ENCODE measurements at places on chromosomes 16 and 17. TPM values are rescaled to one million over a fixed set of nuclear protein-coding genes. Genes with fewer than 3 reads are reported as not detected.

DNA sequence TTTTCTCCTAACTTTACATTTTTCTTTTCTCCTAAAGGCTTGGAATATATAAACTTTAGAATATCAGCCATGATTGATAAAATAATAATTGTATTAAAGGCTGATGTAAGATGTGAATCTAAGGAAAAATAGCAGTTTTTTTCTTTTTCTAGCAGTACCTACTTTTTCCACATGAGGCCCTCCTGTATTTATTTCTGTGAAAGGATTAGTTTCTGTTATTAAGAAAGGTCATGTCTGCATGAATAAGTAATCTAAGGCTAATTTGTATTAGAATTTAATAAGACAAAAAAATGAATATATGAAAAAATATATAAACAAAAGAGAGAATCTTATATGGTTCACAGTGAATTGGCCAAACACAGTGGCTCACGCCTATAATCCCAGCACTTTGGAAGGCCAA, 85.3 kb downstream of the STXBP4 start:
- H3K4me3 ChIP-seq, result no peak overlapping the region
- no peak for DNase-seq
- no peaks in the 10 kb centered on the region for H3K36me3 ChIP-seq
- no peaks in the 10 kb centered on the region for H3K27me3 ChIP-seq
- peaks cover 7% of the 10 kb centered on the region for H3K4me1 ChIP-seq

- no peaks in the 10 kb centered on the region for H3K36me3 ChIP-seq
- H3K4me1 ChIP-seq, result no peaks in the 10 kb centered on the region
- no peak for DNase-seq
- no peak overlapping the region for H3K4me3 ChIP-seq
These were observed 44.2 kb upstream of the HNF1B start for GRCh38 chr17:37789021-37789565.

GRCh38 chr16:164827-165538, 795 bp upstream of the HBM start:
- peak overlapping the region; percentile 70 for H3K4me3 ChIP-seq
- peaks cover 28% of the 10 kb centered on the region for H3K27me3 ChIP-seq
- no peak overlapping the region for H3K27ac ChIP-seq
- peaks cover 9% of the 10 kb centered on the region for H3K4me1 ChIP-seq
- H3K36me3 ChIP-seq, result peaks cover 2% of the 10 kb centered on the region
- DNase-seq, result no peak

TVP23A gene
- total RNA-seq, result not detected

DNA sequence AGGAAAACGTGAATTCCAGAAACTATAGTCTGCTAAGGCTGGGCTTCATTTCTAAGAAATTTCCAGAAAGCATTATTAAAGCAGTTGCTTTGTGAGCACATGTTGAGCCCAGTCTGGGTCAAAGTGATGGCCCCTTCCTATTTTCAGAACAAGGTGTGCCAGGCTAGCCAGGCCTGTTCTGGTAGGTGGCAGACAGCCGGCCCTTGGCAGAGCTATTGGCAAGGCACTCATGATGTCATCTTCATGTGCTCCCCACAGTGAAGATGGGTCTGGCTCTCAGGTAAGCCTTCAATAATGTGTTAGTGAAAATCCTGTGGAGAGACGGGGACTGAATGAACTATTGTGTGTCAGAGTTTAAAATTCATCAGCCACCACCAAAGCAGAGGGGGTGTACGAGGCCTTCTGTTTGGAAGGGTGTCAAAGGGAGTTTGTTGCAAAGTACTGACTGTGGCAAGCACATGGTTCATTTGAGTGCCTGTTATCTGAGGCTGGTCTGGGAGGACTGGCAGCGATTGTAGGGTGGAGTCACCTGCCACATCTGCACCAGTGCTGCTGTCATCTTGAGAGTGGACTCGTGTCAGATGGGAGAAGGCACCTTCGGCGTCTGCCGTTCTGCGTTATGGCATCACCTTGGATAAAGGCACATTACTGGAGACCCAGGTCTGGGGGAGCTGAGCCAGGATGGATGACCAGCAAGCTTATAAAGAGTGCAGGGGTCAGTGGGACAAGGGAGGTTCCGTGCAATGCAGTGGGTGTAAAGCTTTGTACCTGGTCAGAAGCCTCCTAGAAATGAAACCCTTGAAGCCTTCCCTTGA, 43.4 kb downstream of the KSR1 start:
- H3K27me3 ChIP-seq, result no peaks in the 10 kb centered on the region
- peaks cover 8% of the 10 kb centered on the region for H3K4me1 ChIP-seq
- no peak overlapping the region for H3K4me3 ChIP-seq
- no peak for DNase-seq
- no peaks in the 10 kb centered on the region for H3K36me3 ChIP-seq

TSPAN10 gene
- total RNA-seq, result not detected

- H3K27ac ChIP-seq, result peak overlapping the region; percentile 95
- H3K36me3 ChIP-seq, result peaks cover 6% of the 10 kb centered on the region
- no peaks in the 10 kb centered on the region for H3K27me3 ChIP-seq
- DNase-seq, result no peak
- H3K4me1 ChIP-seq, result peaks cover 59% of the 10 kb centered on the region
These were observed 30.7 kb downstream of the YPEL2 start for GRCh38 chr17:59361916-59362810.

COX6A2 gene
- total RNA-seq, result not detected

DNA sequence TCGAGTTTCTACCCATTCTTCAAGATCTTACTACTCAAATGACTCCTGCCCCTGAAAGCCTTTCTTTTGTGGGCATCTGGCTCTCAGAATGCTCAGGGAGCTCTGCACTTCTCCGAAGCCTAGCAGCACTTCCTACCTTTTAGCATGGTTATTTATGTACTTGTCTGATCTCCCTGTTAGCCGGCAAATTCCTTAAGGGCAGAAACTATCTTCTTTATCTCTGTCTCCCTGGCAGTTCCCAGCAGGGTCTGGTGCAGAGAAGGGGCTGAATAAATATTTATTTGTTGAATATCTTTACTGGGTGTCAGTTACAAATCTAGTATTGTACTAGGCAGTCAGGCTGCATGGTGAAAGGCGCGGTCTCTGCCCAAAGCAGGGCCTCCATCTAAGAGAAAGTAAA, 30.7 kb downstream of the TMEM132E start:
- H3K4me3 ChIP-seq, result no peak overlapping the region
- H3K4me1 ChIP-seq, result peaks cover 6% of the 10 kb centered on the region
- peaks cover 2% of the 10 kb centered on the region for H3K36me3 ChIP-seq
- no peak for DNase-seq
- H3K27ac ChIP-seq, result no peak overlapping the region

DNA sequence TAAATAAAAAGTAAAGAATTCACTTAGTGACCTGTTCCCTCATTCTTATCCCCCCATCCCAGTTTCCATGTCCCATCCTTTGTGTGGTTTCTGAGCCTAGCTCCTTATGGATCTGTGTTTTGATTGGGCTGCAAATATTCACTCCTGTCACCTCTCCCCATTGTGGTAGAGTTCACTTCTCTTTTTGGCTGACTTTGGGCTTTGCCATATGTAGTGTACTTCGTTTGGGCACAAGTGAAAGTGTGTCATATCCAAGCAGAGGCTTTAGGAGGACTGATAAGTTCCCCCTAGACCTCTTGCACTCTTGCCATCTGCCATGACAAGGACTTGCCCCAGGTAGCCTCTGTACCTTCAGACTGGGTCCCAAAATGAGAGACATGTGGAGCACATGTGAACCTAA, 13.0 kb upstream of the DHRS7B start:
- DNase-seq, result no peak
- H3K4me1 ChIP-seq, result no peaks in the 10 kb centered on the region
- H3K27ac ChIP-seq, result no peak overlapping the region
- H3K27me3 ChIP-seq, result peaks cover 16% of the 10 kb centered on the region

NUDT7 gene
- total RNA-seq, result 3.5 TPM

DNA sequence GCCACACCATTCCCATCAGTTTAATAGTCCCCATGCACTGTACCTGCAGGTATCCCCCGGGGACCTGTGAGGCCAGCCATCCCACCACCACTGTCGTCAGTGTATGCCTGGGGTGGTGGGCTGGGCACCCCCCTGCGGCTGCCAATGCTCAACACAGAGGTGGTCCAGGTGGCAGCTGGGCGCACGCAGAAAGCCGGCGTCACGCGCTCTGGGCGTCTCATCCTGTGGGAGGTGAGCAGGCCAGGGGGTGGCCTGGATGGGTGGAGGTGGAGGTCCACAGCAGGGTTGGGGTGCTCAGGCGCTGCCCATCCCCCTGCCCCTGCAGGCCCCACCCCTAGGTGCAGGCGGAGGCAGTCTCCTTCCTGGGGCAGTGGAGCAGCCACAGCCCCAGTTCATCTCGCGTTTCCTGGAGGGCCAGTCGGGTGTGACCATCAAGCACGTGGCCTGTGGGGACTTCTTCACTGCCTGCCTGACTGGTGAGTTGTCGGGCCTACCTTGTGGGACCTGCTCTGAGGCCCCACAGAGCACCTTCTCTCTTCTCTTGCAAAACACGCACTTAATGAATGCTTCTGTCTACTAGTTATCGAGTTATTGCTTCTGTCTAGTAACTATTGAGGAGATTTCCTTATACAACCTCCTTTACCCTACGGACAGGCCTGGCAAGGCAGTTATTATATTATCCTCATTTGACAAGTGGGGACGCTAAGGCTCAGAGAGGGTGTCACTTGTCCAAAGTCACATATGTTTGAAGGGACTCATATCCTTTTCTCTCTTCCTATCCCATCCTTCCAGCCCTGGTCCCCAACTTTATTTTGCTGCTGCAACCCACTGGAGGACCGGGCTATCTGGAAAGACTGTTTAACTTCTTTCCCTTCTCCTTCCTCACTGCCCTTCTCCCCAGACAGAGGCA, 5.8 kb upstream of the TRAF4 start:
- peaks cover 16% of the 10 kb centered on the region for H3K4me1 ChIP-seq
- H3K36me3 ChIP-seq, result peaks cover 2% of the 10 kb centered on the region
- H3K27ac ChIP-seq, result peak overlapping the region; percentile 95
- no peak for DNase-seq

- DNase-seq, result no peak
- H3K4me3 ChIP-seq, result no peak overlapping the region
- peaks cover 12% of the 10 kb centered on the region for H3K4me1 ChIP-seq
- H3K27me3 ChIP-seq, result no peaks in the 10 kb centered on the region
- peaks cover 3% of the 10 kb centered on the region for H3K36me3 ChIP-seq
These were observed 8.7 kb upstream of the KAT7 start for GRCh38 chr17:49779739-49780231.

- no peak for DNase-seq
- peaks cover 29% of the 10 kb centered on the region for H3K27me3 ChIP-seq
- no peaks in the 10 kb centered on the region for H3K4me1 ChIP-seq
- H3K27ac ChIP-seq, result no peak overlapping the region
These were observed 51.5 kb downstream of the ENGASE start for GRCh38 chr17:79126139-79126538.

PRSS33 gene
- not detected for total RNA-seq

HSPB9 gene
- not detected for total RNA-seq

HS3ST3A1 gene
- total RNA-seq, result not detected

DNA sequence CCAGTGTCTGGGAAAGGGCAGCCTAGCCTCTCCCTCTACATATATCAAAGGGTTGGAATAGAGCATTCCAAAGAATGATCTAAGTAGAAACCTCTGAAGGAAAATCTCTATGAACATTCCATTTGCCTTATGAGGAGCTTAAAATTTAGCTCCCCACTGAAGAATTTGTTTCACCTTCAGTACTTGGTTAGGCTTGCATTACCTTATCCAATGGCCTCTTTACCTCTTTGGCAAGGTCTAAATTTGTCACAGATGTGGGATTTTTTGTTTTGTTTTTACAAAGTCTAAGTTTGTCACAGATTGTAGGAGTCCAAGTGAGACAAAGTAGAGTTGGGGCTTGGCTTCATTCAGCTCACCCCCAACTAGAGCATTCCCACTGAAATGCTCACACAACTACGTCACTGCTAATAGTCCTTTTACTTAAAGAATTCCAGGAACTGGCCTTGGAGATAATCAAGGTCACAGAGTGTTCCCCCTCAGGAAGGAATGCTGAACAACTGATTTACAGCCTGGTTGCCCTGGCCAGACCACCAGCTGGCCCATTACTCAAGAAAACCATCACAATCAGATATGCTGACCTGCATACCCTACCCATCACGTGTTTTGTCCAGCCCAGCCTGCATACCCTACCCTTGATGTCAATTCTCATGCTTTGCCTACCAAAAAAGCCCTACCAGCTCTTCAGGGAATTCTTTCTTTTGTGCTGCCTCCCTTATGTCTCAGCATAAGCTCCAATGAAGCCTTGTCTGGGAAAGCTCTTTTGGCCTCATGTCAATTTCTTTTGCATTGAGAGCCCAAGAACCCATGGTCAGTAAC, 26.5 kb upstream of the PPM1D start:
- H3K4me3 ChIP-seq, result no peak overlapping the region
- DNase-seq, result no peak
- peaks cover 12% of the 10 kb centered on the region for H3K27me3 ChIP-seq
- H3K36me3 ChIP-seq, result no peaks in the 10 kb centered on the region
- H3K27ac ChIP-seq, result no peak overlapping the region
- peaks cover 7% of the 10 kb centered on the region for H3K4me1 ChIP-seq

GRCh38 chr17:79186406-79186805, 111.8 kb downstream of the ENGASE start:
- no peaks in the 10 kb centered on the region for H3K4me1 ChIP-seq
- H3K27me3 ChIP-seq, result peaks cover 69% of the 10 kb centered on the region
- H3K4me3 ChIP-seq, result no peak overlapping the region
- DNase-seq, result no peak

DNA sequence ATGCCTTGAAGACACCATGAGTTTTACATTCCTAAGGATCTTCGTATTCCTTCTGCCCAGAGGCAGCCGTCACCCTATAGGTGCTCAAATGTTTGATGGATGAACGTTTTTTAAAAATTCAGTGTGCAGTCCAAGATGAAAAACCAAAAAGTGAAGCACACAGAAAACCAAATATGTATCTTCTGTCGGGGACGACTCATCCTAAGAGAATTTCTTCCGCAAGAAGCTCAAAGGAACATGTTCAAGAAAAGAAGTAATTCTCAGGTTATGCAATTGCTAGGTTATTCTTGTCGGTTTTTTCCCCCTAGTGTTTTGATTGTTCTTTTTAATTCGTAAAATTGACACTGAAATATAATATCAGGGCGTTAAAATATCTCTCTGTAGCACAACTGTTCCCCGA, 1.4 kb downstream of the CENPV start:
- H3K36me3 ChIP-seq, result no peaks in the 10 kb centered on the region
- peak overlapping the region; percentile 87 for H3K4me3 ChIP-seq
- no peaks in the 10 kb centered on the region for H3K27me3 ChIP-seq
- H3K4me1 ChIP-seq, result peaks cover 8% of the 10 kb centered on the region
- no peak overlapping the region for H3K27ac ChIP-seq

SEPTIN12 gene
- total RNA-seq, result not detected

DNA sequence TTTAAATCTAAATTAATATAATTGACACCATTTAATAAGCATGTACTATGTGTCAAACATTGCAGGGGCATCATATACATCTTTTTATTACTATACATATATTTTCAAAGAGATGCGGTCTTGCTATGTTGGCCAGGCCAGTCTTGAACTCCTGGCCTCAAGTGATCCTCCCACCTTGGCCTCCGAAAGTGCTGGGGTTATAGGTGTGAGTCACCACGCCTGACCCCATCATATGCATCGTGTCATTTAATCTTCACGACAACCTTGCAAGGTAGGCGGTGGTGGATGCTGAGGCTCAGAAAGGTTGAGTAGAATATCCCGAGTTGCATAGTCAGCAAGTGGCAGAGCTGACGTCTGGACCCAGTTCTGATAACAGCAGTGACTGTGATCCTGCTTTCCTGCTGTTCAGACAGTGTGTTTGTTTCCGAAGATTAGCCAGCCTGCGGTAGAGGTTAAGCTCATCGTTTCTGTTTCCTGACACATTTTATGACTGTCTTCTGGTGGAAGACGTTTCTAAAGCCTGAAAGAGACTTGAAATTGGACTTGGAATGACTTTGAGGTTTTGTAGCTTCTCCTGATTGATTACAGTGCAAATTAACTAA, 316.6 kb downstream of the SNX29 start:
- H3K27ac ChIP-seq, result no peak overlapping the region
- no peak overlapping the region for H3K4me3 ChIP-seq
- no peak for DNase-seq
- no peaks in the 10 kb centered on the region for H3K27me3 ChIP-seq
- peaks cover 3% of the 10 kb centered on the region for H3K4me1 ChIP-seq

Data from T-helper 17 cell (primary cell).